Stimulated activated CD8-positive, alpha-beta memory T cell treated with anti-CD3 and anti-CD28 coated beads, Interleukin-4, amount 100 ng/mL, for 1 hour (primary cell): ENCODE measurements at places on chromosomes 3 and 15.

DNA sequence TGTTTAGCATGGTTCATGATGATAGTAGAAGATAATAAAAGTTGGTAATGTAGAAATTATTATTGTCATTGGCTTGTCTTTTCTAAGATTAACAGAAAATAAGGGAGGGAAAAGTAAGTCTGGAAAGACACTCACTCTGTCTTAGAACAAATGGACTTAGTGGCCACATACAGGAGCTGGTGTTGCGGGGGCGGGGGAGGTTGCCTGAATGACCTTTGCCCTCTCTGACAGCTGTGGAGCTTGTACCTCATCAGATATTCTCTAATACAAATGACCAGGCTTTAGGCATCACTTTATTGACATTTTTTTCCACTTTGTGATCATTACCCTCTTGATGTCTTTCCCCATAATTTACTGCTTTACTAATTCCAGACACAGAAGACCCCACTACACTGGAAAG, 5.9 kb downstream of the TAGLN3 start:
- DNase-seq, result no peak

GRCh38 chr3:7854266-7854665, 647.4 kb upstream of the LMCD1 start:
- DNase-seq, result no peak

DNA sequence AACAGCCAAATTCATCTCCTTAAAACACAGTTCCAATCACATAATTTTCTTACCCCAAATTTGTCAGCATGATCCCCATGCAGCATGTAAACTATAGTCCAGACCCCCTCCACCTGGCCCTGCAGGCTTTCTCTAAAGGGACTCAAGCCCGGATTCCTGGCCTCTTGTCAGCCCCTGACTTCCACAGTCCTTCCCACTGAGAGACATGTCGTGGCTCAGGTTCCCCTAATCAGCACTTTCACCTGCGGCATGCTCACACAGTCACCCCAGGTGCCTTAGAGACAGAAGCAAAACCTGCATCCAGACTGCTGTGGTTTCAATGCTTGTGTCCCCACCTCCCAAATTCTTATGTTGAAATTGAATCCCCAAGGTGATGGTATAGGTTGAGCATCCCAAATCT, 372.7 kb upstream of the ATP10A start:
- DNase-seq, result no peak

DNA sequence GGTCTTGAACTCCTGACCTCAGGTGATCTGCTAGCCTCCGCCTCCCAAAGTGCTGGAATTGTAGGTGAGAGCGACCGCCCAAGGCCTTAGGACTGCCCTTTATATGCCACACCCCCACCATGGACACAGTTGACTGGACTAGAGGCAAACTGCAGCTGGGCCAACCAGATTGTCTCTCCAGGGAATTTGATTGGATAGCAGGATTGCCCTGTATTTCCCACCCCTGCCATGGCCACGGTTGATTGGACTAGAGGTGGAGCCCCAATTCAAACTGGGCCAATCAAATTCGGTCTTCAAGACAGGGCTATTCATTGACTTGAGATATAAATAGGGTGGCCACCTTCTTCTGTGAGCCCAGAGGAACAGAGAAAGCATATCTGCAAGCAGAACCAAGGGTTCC, 6.9 kb upstream of the CLPX start:
- DNase-seq, result no peak

DNA sequence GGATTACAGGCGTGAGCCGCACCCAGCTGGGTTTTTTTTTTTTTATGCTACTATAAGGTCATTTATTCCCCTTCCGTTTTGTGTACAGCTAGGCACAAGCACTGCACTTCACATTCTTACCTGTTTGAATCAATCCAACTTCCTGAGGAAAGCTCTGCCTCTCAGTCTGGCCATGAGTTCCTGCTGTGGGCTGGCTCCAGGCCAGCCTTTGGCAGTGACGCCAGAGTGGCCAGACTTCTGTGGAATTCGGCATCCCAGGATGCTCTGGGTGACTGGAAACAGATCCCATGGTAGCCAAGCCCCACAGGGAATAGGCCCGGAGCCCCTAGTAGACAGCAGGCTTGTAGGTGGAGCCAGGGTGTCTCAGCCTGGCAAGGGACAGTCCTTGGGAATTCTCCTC, 21.5 kb upstream of the TIMP4 start:
- DNase-seq, result no peak

DNA sequence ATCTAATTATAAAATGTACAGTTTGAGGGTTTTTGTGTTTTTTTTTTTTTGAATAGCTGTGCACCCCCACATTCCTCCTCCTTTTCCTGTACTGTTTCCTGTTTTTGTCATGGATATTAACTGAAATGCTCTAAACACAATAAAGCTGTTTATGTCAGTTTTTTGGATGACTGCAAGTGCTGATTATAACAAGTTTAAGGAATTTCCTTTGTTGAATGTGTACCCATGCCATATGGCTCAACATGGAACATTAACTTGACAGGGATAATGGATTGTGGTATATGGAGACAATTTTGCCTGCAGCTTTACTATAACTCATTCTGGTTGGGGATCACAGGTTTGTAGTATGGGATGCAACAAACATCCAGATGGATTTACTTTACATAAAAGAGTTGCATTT, 216.4 kb downstream of the TCF12 start:
- no peak for DNase-seq

DNA sequence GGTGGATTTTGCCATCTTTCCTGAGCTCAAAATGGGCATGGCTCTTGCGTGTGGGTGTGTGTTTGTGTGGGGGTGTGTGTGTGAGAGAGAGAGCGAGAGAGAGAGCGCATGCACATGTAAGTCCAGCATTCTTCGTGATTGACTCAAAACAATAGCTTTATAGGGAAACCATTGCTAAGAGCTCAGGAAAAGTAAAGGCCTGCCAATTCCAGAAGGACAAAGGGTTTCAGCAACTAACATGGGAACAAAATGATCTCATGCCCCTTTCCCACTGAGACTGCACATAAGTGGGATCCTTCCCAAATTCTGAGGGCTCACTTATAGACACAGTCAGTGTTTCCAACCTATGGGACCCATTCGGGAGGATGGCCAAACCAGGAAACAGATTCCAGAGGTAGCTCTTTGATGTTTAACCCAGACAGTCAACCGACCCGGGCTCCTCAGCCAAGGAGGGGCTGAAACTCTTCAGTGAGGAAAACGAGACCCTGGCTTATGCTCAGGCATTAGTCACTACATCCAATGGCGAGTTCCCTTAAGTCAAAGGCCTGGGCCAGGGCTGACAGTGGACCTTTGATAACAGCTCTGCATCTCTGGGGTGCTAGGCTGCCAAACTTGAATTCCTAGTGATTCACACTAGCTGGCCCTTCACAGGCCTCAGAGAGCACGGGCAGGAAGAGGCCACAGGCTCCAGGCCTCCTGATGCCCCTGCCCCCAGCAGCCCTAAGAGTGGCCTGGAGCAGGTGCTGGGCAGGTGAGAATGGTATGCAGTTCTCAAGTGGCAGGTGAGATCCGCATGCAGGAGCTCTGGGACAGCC, 305.0 kb upstream of the C2CD4B start:
- no peak for DNase-seq

- no peak for DNase-seq
Measured at GRCh38 chr3:118380576-118380975, 654.1 kb downstream of the IGSF11 start.

GRCh38 chr3:13260259-13261103, 159.6 kb downstream of the NUP210 start:
- no peak for DNase-seq

- no peak for DNase-seq
Measured at GRCh38 chr15:92902737-92903593, 2.8 kb downstream of the CHD2 start.

GRCh38 chr3:40689837-40690236, 165.1 kb downstream of the ZNF621 start:
- DNase-seq, result no peak

GRCh38 chr3:176447369-176447768, 749.9 kb downstream of the TBL1XR1 start:
- no peak for DNase-seq

DNA sequence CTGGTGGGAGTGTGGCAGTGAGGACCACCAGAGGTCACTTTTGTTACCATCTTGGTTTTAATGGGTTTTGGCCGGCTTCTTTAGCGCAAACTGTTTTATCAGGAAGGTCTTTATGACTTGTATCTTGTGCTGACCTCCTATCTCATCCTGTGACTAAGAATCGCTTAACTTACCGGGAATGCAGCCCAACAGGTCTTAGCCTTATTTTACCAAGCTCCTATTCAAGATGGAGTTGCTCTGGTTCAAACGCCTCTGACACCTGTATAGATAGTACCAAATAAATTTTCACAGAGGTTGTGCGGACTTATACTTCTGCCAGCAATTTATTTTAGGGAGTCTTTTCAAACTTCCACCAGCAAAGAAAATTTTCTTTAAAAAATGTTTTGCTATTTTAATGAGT, 13.6 kb upstream of the SLCO3A1 start:
- DNase-seq, result no peak

DNA sequence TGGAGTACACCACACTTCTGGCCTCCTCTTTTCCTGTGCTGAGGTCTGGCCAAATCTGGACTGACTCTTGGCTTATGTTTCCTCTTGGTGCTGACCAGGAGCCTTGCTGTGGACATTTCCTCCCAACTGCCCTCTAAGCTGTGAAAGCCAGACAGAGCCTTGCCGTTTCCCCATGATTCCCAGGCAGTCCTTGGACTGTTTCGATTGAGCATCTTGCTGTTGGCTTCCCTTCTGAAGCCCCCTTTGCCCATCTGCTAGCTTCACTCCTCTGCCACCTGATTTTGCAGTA, 110.5 kb downstream of the EPHB1 start:
- DNase-seq, result no peak

DNA sequence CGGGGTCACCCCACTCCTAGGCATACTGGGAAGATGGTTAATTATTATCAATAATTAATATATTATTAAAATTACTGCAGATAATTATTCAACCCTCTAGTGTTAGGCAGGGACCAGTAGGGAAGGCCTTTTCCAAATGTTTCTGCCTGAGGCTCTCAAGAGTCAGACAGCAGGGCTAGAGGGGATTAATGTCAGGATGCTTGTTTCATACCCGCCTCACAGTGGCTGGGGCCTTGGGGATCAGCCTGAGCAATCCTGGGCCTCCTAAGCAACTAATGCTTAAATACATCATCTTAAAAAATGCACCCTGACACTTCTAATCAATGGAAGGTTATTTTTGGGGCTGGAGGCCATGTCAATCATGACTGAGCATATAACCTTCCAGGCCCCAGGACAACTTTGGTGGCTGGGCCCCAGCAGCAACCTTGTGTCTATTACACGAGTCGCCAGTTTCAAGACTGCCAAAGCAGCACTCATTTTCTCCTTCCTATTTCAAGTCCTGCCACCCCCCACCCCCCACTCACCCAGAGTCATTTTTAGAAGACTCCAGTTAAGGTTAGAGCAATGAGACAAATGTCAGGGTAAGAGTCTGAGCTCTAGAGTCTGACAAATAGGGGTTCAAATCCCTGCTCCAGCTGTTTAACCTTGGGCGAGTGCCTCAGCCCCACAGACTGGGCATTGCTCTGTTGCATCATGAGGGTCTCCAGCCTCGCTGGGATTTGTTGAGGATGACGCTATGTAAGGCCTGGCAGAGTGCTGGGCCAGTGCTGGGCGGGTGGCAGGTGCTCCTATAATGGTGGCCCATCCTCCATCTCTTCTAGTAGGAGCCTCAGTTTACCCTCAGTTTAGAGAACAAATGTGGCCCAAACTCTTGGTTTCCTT, 6.1 kb downstream of the AMOTL2 start:
- DNase-seq, result no peak

DNA sequence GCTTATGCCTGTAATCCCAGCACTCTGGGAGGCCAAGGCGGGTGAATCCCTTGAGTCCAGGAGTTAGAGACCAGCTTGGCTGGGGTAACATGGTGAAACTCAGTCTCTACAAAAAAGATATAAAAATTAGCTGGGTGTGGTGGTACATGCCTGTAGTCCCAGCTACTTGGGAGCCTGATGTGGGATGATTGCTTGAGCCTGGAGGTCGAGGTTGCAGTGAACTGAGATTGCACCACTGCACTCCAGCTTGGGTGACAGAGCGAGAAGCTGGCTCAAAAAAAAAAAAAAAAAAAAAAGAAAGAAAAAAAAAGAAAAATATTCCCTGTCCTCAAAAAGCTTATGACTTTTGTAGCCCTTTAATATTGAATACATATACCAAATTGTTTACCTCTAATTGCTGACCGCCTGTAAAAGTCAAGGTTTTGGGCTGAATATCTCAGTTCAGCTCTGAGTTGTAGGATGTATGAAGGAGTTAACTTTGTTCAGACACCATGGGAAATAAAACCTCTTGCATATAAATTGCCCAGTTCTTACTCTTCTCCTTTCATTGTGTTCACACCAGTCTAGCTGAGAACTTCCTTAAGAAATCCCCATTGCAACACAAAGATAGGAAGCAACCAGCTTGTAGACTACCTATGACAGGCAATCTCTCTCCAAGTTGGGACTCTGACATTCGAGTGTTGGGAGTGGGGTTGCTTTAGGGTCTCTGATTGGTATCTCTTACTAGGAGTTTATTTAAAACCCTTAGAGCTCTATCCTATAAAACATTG, 97.6 kb upstream of the RASGRP1 start:
- no peak for DNase-seq

DNA sequence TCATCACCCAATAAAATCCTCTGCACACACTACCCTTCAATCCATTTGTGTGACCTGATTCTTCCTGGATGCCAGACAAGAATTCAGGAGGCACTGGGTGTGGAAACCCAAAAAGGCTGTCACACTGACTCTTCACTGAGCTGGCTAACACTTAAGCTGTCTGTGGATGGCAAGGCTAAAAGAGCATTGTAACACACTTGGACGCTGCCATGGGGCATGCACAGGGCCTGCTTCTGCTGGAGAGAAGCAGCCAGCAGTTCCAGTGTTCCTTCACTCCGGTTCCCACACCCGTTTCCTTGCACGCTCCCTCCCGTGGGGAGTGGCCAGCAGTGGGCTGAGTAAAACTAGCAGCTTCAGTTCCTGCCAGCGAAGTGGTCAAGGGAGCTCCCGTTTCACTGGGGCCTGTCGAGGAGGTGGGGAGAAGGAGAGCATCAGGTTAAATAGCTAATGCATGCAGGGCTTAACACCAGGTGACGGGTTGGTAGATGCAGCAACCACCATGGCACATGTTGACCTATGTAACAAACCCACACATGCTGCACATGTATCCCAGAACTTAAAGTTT, 737.1 kb downstream of the FHIT start:
- DNase-seq, result no peak

DNA sequence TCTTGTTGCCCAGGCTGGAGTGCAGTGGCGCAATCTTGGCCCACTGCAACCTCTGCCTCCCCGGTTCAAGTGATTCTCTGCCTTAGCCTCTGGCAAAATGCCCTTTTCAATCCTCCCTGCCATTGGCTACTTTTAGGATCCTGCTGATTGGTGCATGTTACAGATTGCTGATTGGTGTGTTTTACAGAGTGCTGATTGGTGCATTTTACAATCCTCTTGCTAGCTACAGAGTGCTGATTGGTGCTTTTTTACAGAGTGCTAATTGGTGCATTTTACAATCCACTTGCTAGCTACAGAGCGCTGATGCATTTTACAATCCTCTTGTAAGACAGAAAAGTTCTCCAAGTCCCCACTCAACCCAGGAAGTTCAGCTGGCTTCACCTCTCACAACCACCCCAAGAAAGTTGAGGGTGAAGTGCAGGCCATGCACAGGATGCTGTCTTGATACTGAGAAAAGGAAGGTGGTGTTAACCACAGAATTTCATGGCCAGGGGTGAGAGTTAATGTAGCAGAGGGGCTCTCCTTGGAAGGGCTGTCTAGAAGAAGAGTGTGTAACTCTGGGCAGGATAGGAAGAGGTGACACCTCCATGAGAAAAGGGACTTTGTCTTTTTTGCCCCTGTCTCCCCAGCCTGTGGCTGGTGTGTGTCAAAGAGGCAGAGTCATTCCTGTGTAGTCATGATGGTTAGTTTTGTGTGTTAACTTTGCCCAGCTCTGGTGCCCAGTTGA, 145.9 kb downstream of the APBA2 start:
- DNase-seq, result no peak
